ENCODE measurements at places on chromosomes 6 and 20. TPM values are rescaled to one million over a fixed set of nuclear protein-coding genes. Genes with fewer than 3 reads are reported as not detected.
A peak's percentile ranks its signal among the peaks of the same experiment; 100 is the strongest.

Gene SSTR4
- total RNA-seq, result not detected

Gene MLN
- total RNA-seq, result not detected

DNA sequence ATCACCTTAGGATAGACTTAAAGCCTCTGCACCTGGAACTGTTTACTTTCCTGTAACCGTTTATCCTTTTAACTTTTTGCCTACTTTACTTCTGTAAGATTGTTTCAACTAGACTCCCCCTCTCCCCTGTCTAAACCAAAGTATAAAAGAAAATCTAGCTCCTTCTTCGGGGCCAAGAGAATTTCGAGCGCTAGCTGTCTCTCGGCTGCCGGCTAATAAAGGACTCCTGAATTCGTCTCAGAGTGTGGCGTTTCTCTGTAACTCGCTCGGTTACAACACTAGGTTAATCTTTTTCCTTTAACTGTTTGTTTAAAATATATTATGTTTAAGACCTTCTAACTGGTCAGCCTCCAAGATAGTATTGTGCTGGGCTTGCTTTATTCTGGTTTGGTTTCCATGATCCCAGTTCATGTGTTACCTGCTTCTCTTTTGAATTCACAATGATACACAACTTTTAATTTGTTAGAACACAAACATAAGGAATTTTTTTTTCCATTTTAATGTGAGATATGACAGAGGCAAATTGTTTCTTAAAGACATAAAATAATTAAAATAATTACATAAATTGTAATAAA lies 8.7 kb upstream of the NQO2 start:
- no peak for DNase-seq

- no peak for DNase-seq
Observed at GRCh38 chr6:22102671-22103070, 194.2 kb downstream of the PRL start.

DNA sequence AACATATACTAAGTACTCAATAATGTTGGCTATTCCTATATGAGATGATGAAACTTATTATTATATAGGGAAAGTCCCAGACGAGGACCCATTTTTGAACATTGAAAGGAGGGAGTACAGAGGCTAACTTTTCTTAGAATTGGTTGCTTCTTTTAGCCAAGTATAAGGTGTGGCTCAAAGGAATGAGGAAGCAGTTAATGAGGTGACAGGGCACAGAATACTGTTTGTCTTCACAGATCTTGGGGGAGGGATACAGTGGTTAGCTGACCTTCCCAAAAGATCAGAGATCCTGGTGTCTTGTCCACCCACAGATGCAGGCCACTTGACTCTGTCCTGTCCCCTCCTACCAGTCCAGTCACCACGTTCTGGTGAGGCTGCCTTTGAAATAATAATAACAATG lies 67.8 kb upstream of the EPB41L1 start:
- DNase-seq, result no peak

GRCh38 chr20:2142649-2143048 lies 41.0 kb downstream of the STK35 start:
- no peak for DNase-seq

DNA sequence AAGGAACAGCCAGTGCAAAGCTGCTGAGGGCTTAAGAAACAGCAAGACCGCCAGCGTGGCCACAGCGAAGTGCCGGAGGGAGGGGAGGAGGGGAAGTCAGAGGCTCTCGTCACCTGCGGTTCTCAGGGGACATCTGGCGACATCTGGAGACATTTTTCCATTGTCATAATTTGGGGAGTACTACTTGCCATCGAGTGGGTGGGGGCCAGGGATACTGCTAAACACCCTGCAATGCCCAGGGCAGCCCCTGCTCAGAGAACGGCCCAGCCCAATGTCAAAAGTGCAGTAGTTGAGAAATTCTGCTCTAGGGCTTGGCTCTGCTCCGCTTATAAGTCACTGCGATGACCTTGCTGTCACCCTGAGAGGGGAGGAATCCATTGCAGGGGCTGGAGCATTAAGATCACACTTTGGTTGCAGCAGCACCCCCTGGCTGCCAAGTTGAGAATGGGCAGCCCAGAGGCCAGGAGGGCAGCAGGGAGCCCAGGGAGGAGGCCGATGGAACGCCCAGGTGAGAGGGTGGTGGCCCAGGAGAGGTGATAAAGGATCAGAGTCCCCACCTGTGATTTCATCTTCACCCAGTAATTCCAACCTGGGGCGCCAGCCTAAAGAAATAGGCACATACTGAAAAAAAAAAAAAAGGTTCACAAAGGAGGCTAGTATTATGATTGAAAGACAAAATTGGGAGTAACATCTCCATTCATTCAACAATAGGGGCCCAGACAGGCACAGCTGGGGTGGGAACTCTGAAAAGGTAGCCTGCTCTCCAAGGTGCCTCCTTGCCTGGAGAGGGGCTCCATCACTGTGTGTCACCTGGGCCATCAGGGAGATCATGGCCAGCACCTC lies 218.2 kb downstream of the BMP7 start:
- peak; percentile 81 for DNase-seq

GRCh38 chr6:52475307-52475706 lies 55.2 kb downstream of the EFHC1 start:
- no peak for DNase-seq

Gene LPIN3
- total RNA-seq, result not detected

GRCh38 chr6:119312875-119313338 lies 36.7 kb downstream of the MAN1A1 start:
- DNase-seq, result no peak

DNA sequence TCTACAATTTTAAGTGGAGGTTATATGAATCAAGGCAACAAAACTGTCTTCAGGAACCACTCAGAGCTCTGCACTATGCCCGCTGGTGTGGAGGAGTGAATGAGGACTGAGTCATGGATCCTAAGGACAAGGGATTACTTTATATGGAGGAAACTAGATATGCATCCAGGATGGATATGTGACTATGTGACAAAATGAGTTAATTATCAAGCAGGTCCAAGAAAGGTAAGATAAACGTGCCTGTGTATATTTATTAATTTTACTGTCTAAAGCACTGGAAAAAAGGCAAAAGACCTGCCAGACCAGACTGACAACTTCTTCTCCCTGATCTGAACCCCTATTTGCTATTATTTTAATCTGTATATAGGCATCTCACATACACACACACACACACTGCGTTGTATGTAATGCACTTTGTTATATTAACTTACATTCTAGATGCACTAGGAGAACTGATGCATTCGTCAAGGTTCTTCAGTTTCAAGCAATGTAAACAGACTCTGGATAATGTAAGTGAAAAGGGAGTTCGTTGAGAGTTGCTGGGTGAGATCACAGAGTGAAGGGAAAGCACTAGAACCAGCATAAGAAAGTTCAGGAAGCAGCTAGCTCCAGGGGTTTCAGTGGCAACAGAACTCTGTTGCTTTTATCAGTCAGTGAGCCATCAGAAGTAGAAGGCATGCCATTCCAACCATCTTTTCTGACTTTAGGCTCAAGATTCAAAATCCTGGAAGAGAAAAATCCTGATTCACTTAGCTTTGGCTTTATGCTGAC lies 26.4 kb upstream of the ADGRG6 start:
- no peak for DNase-seq

GRCh38 chr6:105940990-105941389 lies 145.1 kb upstream of the PRDM1 start:
- no peak for DNase-seq

Measured in Karpas-422 (cell line).